Omental fat pad (tissue), 4 donors: ENCODE measurements at places on chromosomes 5 and 9. TPM values are rescaled to one million over a fixed set of nuclear protein-coding genes. Genes with fewer than 3 reads are reported as not detected.

DNA sequence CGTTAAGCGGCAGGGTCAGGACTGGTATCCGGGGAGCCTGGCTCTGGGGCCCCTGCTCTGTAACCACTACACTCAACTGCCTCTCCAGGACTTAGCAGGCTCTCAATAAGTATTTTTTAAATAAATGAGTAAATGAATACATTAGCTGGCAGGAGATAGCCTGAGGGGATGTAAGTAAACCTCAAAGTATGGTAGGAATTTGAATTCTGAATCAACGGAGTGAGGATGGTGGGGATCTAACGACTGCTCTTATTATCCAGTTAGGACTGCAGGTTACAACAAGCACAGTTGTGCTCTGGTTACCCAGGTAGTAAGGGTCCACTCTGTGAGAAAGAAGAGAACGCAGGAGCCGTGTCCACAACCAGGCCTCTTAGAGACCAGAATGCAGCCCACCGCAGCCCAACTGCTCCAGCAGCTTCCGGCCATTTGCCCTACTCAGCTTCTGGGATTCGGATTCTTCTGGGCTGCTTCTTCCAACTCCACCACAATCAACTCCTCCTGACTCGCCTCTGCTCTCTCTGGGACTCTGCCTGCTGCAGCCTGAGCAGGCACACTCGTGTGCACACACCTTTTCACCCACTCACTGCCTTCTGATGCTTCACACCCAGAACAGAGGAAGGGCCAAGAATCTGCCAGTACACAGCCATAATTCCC is 52.6 kb downstream of the MED27 start:
- DNase-seq = no peak

DNA sequence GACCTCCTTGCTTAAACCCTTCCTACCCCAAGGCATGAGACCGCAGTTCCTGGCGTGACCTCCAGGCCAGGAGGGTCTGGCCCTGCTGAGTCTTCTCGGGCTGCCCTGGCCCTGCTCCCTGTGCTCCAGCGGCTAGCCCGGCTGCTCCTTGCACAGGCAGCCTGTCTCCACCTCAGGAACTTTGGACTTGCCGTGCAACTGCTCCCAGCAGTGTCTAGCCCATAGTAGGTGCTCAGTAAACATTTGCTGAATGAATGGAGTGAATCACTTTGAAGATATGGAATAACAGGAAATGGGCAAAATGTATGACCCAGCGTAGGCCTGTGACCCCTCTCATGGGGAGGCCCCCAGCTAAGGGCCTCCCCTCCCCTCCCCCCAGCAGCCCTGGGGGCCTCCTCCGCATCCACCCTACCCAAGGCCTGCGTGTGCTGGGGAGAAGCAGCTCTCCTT is 127.1 kb downstream of the ZNF354C start:
- no peak for DNase-seq

Gene SPATA9
- total RNA-seq = 1.8 TPM

GRCh38 chr9:7042124-7042523 is 284.4 kb downstream of the KDM4C start:
- DNase-seq = no peak

GRCh38 chr5:149930749-149931574 is 13.6 kb downstream of the PDE6A start:
- no peak for DNase-seq

DNA sequence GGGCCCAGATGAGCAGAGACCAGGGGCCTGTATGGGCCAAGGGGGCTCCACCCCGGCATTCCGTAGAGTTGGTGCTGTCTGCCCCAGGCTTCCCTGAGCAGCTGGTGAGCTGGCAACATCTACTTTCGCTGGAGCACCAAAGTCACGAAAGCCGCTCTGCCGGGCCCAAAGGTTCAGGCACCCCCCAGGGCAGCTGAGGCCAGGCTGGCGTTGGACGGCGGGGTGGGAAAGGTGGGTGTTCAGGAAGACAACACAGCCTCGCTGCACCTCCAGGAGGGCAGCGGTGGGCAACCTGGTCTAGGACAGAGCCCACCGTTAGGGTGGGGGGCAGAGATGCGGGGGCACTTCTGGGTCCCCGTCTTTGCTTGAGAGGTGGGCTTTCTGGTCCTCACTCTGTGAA is 30.1 kb upstream of the TMEM250 start:
- DNase-seq = no peak

Gene IFNA21
- not detected for total RNA-seq

Gene SIMC1
- 10.7 TPM for total RNA-seq

DNA sequence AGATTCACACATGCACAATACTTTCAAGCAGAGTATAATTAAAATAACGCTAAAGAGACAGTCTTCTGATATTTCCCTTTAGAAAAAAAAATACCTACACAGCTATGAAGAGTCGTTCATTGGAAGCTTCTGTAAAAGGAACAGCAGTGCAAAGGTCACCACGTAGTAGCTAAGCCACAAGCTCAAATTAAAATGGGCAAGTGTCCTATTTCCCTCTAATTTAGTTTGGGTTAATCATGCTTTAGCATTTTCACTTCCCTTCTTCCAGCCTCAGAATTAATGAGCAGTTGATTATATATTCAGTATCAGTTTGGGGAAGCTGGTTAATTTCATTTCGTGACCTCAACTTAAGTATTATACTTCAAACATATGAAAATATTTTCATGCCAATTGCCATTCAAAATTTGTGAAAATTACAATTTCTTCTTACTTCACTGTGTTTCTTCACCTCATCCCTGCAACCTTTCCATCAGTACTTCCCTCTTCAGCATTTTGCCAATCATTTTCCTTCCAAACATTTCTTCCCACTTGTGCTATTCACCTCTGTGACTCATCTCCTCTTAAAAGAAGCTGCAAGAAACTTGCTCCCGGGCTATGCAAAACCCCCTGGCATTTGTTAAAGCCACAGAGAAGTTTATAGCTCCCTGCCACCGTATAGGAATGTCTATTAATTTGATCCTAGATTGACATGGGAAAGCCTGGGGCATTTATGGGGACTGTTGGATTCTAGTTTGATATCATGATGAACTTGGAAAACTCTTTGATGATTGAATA is 83.0 kb downstream of the DMRTA1 start:
- no peak for DNase-seq

GRCh38 chr5:136446565-136446964 is 81.2 kb upstream of the TRPC7 start:
- DNase-seq = no peak

DNA sequence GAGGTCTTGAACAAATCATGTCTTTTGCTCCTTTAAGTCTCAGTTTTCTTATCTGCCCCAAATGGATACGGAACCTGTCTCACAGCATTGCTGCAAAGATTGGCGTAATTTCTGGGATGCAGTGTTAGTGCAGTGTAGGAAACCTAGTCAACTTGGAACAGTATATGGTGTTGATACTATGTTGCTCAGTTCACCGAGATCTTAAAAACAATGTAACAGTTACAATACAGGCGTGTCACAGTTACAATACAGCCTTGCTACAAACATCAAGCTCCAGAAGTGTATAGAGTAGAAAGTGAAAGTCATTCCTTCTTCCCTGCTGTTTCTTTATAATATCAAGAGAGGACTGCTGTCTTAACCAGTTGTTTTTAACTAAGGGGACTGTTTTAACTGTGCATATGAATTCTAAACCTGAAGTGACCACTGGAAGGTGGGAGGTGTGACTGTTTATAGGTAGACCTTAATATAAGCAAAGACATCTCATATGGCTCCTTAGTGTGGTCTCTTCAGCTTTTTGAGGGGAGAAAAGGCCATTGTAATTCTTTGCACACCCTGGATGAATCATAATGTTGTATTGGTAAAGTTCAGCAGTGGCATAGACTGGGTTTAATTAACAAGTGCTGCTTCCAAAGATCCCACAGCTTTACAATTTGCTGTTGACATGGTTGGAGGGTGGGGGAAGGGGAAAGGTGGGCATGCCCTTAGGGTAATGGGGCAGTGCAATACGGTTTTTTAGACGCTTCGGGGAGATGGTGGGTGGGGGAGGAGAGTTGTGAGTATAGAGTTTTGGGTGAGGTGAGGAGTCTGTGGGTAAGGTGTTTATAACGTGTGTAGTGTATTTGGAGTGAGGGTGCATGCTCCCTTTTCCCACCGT is 12.9 kb downstream of the PRRC2B start:
- DNase-seq = no peak

DNA sequence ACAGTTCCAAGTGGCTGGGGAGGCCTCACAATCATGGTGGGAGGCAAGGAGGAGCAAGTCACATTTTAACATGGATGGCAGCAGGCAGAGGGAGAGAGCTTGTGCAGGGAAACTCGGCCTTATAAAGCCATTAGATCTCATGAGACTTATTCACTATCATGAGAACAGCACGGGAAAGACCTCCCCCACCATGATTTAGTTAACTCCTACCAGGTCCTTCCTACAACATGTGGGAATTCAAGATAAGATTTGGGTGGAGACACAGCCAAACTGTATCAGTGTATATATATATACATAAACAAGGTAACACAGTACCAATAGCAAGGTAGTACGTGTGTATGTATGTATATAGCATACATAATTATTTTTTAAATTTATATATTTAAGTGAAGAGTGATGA is 50.9 kb downstream of the NFX1 start:
- DNase-seq = no peak

DNA sequence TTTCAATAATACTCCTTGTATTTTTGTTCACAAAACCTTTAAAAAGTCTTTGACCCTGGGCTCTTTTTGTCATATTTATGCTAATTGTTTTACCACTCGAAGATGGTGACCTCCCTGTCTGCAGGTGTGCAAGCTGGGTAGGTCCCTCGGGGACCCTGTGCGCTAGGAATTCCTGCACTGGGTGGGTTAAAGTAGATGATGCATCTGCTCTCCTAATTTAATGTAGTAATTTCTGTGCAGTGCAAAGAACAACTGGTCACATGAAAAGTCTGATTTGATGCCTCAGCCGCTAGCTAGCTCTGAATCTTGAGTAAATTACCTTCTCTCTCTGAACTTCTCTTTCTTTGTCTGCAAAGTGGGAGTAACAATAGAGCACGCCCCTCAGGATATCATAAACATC is 139.1 kb upstream of the OTULINL start:
- no peak for DNase-seq

GRCh38 chr9:24035816-24036215 is 209.8 kb upstream of the ELAVL2 start:
- no peak for DNase-seq

DNA sequence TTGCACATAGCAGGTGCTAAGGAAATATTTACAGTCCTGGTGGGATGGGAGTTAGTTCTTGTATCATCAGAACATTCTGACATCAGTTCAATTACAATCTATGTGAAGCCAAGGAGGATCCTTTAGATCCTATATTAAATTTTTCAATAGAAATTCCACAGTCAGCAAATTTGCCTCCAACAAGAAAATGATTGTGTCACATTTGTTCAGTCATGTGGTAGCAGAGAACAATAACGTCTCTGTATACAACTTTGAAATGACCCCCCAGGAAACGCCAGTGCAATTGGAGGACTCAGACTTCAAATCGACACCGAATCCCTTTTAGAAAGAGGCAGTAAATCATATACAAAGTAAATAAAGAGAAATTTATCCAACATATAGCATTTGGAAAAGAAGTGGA is 392.1 kb downstream of the DTWD2 start:
- DNase-seq = no peak

GRCh38 chr5:126234563-126235195 is 188.5 kb upstream of the GRAMD2B start:
- no peak for DNase-seq

Gene ZNF474
- 2.1 TPM for total RNA-seq

Gene C9orf50
- total RNA-seq = not detected

DNA sequence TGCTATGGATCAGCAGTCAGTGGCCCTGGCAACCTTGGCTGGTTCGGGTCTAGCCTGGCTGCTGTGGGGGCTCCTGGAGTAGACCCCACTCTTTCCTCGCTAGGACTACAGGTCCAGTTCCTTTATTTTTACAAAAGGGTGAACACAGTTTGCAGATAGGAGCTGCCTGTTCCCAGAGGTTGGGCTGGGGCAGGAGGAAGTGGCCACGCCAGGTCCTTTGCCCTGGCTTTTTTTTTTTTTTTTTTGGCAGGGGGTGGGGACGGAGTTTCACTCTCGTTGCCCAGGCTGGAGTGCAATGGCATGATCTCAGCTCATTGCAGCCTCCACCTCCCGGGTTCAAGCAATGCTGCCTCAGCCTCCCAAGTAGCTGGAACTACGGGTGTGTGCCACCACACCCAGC is 7.9 kb downstream of the SLC2A6 start:
- no peak for DNase-seq

Gene SEC24A
- 30.3 TPM for total RNA-seq

DNA sequence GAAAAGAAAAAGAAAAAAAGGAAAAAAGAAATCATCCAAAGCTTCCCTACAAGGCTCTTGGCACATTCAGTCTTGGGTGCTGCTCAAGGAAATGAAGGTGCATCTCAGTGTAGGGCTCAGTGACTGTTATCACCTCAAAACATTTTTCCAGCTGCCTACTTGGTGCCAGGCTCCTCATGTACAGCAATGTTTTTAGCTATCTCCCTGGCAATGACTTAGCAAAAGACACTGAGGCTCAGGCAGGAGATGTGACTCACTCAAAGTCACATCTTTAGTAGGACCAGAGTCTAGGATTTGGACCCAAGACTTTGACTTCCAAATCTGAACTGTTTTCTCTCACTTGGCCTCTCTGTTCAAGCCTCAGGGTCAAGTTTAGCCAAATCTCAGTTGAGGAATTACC is 264.2 kb downstream of the CRB2 start:
- DNase-seq = no peak

DNA sequence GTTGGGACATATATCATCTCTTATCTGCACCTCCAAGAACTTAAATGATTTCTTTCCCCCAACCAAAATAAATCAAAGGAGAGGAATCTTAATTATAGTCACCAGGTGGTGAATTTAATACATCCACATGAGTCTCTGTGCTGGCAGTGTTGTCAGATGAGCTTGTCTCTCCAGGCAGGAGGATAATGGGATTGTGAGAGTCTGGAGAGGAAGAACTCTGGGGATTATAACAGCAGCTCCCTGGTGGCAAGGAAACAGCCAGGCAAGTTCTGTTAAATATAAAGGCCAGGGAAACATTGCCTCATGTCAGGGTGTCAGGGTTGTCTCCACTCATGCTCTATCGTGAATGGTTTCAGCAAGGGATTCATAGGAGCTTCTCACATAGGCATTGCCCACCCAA is 80.8 kb downstream of the TLR4 start:
- no peak for DNase-seq

GRCh38 chr5:172910828-172911627 is 48.2 kb upstream of the RPL26L1 start:
- DNase-seq = peak; percentile 75

- peak; percentile 36 for DNase-seq
These were observed 99.0 kb downstream of the GTF3C4 start for GRCh38 chr9:132768932-132769905.

Gene KCNMB1
- 0.31 TPM for total RNA-seq

DNA sequence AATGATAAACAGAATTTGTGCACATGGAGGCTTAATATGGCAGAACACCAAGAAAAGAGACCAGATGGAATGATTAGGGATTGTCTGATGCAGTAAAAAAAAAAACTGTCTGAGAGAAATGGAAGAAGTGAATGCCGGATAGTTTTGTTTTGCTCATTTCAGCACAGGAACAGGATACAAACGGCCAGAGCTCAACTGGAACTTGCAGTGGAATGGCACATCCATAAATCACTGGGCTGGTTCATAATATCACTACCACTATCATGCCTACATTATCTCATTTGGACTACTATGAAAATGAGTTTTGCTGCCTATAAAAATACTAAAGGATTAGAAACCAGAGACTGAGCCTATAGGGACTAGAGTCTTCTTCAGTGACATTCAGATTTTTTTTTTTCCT is 9.7 kb downstream of the PTAR1 start:
- no peak for DNase-seq

Gene SPAAR
- 15.2 TPM for total RNA-seq

Gene NEUROG1
- not detected for total RNA-seq

Gene RAD17
- 22.4 TPM for total RNA-seq

GRCh38 chr5:148807851-148808250 is 18.6 kb upstream of the ADRB2 start:
- DNase-seq = no peak
